NCI-H1436 (cell line): ENCODE measurements at places on chromosomes 5 and 9.
A peak's percentile ranks its signal among the peaks of the same experiment; 100 is the strongest.

- no peak for DNase-seq
These were observed 59.0 kb upstream of the ZBTB43 start for GRCh38 chr9:126745574-126746411.

- DNase-seq, result no peak
These were observed 21.8 kb downstream of the ZBED3 start for GRCh38 chr5:77065256-77065655.

- no peak for DNase-seq
These were observed 7.5 kb downstream of the GABRB2 start for GRCh38 chr5:161539016-161539415.

DNA sequence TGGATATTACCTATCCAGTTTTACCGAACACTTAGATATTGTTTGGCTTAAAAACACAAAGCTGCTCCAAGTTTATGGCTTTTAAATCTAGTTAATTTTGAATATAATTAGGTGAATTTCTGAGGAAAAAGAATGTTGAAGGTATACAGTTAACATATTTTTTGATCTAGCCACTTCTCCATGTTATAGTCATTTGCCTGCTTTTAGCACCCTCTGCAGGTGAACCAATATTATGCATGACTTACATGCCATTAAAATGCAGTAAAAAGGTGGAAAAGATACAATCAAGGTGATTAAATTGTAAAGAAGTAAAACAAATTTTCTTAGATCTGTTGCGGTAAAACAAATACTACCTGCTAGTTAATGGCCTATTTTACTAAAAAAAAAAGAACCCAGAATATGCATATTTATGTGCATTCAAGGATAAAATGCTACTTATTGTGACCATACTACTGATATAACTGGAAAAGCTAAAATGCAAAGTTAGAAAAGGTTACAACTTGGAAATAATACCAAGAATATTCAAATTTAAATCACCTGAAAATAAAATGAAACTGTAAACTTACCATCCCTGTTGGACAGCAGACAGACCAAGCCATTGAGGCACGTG, 132.1 kb downstream of the AP3B1 start:
- peak; percentile 42 for DNase-seq

DNA sequence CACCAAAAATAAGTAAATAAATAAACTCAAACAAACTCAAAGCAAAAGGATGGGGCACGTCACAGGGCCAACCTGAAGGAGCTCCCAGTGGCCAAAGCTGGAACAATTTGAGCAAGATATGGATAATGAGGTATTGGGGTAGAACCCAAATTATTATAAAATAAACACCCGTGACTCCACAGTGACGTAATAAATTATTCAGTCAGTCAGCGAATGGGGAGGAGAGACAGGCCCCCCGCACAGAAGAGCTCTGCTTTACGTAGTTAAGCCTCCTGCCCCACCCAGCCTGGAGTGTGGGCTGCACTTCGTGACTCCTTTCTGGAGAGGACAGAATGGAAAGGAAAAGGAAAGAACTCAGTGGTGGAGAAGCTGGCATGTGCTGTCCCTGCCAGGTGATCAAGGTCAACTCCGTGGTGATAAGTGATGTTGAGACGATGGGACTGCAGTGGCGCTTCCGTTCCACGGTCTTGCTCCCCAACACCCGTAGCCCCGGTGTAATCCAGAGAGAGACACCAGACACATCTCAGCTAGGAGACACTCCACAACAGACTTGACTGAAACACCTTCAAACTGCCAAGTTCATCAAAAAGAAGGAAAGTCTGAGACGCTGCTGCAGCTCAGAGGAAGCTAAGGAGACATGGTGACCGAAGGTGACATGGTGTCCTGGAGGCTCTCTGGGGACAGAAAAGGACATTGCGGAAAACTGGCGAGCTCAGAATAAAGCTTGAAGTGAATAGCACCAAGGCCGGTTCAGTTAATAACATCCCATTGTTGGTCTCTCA, 83.3 kb upstream of the COL5A1 start:
- DNase-seq, result no peak

DNA sequence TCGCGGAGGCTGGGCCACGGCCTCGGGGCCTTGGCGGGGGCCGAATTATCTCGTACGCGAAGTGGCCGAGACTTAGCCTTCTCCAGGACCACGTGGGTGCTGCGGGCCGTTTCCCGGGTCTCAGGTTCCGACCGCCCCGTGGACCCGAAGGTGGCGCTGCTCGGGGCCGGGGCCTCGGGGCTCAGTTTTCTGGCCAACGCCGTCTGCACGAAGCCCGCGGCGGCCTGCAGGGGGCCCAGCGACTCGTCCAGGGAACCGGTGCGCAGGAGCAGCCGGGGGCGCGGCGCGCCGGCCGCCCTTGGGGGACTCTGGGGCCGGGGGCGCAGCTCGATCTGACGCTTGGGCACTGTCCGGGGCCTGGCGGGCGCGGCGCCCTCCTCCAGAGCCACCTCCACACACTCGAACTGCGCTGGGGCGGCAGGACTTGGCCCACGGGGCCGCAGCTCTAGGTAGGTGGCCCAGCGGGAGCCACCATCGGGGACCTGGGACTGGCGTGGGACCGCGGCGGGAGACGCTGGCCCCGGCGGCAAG, 716 bp downstream of the PROB1 start:
- no peak for DNase-seq

DNA sequence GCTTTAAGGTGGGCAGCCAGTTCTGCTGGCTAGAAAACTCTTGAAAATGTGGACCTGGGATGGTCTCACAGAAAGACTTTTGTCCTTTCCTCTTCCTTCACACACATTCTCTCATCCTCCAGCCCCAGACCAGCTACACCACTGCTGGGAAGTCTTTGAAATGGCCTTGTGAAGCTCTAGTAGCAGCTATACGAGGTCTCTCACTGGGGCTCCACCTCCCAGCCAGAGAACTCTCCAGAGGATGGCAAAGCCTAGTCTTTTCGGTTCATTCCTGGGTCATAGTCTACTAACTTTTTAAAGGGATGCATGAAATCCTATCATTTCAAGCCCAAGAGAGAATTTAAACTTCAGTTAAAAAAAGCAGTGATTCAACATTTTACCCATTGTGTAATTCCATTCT, 133.9 kb upstream of the ERCC6L2 start:
- DNase-seq, result no peak

- DNase-seq, result no peak
These were observed 89.9 kb downstream of the EHMT1 start for GRCh38 chr9:137708590-137709284.

DNA sequence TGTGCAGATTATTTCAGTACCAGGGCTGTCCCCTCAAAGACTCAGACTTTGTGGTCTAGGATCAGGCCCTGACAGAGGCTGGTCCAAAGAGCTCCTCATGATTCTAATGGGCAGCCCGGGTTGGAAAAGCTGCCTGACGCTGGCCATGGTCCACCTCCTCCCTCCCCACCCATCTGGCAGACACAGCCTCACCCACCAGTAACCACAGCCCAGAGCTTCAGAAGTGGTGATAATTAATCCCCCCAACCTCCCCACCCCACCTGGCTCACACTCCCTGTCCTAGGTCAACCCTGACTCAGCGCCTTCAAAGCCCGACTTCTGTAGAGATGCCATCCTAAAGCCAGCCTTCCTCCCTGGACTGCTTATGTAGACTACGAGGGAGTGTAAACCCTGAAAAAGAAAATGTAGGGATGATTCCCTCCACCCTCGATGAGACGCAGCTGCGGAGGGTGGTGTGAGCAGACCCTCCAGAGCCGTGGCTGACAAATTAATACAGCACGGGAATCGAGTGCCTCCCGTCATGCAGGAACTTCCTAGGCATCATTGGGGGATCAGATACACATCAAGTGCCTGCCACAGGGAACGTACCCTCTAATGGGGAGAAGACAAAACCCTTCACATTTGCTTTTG, 7.0 kb downstream of the UBE2QL1 start:
- no peak for DNase-seq

- no peak for DNase-seq
These were observed 163.4 kb downstream of the FER start for GRCh38 chr5:108911055-108911454.

DNA sequence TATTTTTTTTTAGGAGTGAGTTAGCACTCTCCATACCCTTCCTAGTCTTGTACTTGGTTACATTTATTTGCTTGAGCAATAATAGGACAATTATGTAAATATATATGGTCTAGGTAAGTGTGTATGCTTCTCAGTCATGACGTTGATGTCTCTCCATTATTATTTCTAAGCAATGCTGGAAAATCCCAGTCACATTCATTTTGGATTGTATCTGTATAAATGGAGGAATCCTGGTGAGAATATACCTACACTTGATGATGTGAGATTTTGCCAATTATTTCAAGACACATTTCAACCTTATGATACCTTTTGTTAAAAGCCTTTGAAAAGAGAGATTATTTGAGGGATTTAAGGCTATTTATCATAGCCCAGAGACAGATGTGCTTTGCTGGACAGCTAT, 2244.5 kb upstream of the WWC1 start:
- DNase-seq, result no peak

DNA sequence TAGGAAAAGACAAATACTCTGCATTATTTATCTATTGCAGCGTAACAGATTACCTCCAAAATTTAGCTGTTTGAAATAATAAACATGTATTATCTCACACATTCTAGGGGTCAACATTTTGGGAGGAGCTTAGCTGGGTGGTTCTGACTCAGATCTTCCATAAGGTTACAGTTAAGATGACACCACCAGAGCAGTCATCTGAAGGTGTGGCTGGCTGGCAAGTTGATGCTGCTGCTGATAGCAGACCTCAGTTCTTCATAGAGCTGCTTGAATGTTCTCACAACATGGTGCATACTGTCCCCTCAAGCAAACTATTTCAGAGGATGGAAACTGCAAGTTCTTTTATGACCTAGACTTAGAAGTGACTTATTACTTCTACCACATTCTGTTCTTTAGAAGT, 146.3 kb upstream of the FSTL4 start:
- DNase-seq, result no peak
